CD4-positive, alpha-beta T cell treated with Interleukin-2 at 100 ng/mL for 4 hours (primary cell): ENCODE measurements at places on chromosomes 11 and 22.

- no peak for DNase-seq
These were observed 13.7 kb upstream of the SCGB2A2 start for GRCh38 chr11:62256281-62256680.

GRCh38 chr22:23649071-23649501 is 17.0 kb upstream of the DRICH1 start:
- no peak for DNase-seq

GRCh38 chr22:44583854-44584253 is 85.8 kb upstream of the RTL6 start:
- DNase-seq: no peak

DNA sequence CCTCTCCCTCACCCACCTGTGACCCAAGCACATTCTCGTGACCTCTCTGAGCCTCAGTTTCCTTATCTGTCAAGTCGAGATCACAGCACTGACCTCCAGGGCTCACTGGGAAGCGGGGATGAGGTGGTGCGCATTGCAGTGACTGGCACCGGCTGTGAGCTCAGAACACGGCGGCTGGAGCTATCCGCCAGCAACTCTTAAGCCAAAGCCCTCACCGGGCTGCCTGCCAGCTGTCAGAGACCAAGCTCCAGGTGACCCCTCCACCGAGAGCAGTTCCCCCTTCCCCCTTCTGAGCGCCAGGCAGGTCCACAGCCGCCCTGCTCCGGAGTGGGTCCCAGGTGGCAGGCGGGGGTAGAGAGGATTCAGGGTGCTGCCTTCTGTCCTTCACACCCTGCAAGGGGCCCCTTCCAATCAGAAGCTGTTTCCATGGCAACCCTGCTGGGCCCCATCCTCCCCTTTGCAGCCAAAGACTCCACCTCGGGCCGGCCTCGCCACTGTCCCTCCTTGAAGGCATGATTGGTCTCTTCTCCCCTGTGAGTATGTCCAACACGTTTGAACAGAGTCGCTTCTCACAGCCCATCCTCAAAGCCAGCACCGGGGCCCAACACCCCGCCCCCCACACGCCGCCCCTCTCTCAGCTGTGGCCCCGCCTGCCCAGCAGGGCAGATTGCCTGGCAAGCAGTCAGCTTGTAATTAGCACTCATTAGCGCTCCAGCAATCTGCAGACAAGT is 98.7 kb downstream of the WNT7B start:
- DNase-seq: no peak

DNA sequence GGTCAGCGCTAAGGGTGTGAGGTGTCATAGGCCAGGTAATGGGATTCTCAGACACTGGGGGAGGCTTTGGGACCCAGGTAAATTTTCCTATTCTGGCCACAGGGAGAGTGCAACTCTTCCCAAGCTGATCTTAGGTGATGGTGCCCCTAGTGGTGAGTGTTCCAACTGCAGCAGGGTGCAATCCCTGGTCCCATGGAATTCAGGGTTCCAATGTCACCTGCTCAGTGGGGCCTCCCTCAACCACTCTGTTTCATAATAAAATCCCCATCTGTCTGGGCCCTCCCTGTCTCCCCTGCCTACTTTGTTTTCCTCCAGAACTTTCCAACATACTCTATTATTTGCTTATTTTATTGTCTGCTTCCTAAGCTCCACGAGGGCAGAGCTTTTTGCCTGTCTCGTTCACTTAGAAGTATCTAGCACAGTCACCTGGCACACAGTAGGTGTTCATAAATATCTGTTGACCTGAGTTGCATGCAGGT is 2.9 kb upstream of the SGSM1 start:
- peak; percentile 63 for DNase-seq

- no peak for DNase-seq
These were observed 610.3 kb downstream of the TBC1D22A start for GRCh38 chr22:47372596-47373385.

- no peak for DNase-seq
These were observed 36.8 kb upstream of the MPEG1 start for GRCh38 chr11:59249535-59249934.

GRCh38 chr22:37472418-37473006 is 13.7 kb downstream of the MFNG start:
- peak; percentile 53 for DNase-seq

GRCh38 chr11:130383344-130384211 is 44.8 kb downstream of the ADAMTS8 start:
- DNase-seq: no peak

- DNase-seq: no peak
These were observed 24.6 kb downstream of the COA4 start for GRCh38 chr11:73852049-73852448.

DNA sequence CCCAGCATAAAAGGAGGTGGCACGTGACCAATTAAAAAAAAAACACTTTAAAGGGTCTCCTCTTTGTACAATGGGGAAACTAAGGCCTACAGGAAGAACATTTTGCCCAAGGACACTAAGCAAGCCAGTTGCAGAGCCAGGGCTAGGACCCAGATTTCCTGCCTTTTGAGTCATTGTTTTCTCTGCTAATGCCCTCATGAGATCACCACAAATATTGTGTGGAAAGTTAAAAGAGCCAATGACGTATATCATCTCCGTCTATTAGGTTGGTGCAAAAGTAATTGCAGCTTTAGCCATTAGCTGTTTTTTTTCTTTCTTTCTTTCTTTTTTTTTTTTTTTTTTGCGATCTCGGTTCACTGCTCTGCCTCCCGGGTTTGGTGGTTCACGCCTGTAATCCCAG is 24.1 kb upstream of the LRRC32 start:
- no peak for DNase-seq

GRCh38 chr11:96246718-96247552 is 96.1 kb downstream of the MAML2 start:
- DNase-seq: no peak

DNA sequence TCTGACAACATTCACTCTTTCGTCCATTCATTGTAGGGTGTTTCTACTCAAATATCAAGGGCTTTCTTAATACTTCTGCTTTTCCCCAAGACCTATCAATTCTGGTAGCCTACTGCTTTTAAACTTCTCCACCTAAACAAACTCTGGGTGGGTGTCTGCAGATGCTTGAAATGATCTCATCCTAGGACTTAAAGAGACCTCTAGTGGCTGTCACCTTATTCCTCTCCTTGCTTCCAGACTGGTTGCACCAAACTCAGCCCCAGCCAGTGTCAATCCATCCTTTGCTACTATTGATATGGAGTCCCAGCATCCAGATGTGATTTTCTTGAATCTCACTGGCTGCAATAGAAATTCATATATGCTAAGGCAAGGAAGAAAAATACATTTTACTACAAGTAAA is 274.7 kb downstream of the NXPE2 start:
- DNase-seq: no peak

GRCh38 chr22:48918585-48919186 is 909.0 kb downstream of the BRD1 start:
- DNase-seq: no peak

GRCh38 chr22:29629903-29630516 is 26.6 kb downstream of the NF2 start:
- DNase-seq: no peak

DNA sequence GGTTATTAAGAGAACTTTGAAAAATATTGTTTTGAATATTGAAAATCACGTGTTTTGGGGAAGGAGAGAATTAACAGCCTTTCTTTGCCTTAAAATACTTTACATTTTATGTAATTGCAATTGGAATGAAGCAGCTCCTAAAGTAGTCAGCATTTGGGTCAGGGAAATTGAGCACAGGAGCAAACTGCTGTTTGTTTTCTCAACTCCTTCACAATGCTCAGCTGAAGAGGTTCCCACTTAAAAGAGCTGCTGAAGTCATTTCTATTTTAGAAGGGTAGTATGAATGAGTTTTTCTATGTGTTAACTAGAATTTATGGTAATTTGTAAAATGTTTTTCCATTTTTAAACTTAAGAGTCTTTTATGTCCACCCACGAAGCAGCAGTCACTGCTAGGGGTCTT is 8.1 kb upstream of the UCP2 start:
- no peak for DNase-seq

DNA sequence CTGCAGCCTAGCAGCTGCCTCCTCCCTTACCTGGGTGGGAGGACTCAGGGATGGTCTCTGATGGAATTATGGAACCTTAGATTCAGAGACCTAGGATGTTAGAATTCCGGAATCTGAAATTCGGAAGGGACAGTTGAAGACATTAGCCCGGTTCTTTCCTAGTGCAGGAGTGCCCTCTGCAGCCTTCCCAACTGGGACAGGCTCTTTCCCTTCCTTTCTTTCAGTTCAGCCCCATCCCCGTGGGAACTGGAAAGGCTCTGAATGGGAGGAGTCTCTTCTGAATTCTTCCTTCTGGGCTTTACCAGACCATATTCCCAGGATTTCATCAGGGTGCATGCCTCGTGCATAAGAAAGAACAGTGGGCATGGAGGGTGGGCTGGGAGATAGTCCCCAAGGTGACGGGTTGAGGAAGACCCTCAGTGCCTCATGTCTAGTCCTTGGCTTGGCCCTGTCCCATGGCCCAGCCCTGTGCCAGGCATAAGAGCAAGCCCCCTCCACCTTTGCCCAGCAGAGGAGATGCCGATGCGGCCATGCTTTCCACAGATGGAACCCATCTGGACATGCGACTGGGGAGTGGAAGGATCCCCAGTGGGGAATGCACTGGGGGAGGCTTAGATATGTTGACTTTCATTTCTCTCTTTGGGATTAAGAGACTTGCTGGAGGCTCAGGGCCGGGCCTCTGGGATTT is 14.4 kb downstream of the DNAJB13 start:
- no peak for DNase-seq

DNA sequence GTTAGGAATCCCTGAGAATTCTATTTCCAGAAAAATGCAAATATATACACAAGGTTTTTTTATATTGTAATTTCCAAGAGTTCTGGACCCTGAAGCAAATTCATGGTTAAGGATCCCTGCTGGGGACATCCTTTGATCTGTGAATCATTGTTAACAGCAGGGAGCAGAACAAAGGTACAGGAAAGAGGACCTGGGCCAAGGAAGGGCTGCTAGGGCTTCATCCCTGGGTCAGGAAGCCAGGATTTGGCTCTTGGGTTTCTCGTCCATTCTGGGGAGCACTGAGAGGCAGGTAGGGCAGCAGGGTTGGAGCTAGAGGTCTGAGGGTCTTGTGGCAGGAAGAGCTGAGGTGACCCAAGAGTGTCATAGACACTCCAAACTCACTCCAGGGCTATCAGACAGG is 10.2 kb upstream of the OAF start:
- no peak for DNase-seq

DNA sequence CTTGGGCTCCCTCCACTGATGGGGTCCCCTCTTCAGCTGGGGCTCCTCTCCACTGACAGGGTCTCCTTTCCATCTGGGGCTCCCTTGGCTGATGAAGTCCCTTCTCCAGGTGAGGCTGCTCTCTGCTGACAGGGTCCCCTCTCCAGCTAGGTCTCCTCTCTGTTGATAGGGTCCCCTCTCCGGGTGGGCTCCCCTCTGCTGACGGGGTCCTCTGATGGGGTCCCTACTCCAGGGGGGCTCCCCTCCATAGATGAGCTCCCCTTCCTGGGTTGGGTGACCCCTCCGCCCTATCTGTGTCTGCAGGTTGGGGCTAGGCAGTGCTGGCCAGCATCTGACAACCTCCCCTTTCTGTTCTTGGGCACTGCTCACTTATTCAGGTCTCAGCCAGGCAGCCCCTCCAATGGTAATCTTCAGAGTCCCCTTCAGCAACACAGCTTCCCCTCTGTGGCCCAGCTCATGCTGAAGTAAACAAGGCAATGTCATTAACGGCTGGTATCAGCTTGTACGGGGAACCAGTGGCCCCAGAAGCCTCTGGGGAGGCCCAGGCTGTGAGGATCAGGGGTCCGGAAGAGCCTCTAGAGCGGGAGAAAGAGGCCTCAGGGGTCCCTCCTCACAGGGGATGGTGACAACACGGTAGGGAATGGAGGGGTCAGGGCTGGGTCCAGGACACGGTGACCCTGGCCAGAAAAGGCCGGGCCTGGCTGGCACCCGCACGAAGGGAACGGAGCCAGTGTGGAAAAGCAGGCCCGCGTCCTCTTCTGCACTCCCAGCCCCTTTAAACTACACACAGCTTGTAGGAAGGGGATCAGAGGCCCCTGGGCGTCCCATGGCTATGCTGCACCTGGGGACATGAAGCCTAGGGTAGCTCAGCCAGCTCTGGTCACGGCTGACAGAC is 9.6 kb upstream of the CD81 start:
- no peak for DNase-seq

GRCh38 chr11:121672630-121673487 is 220.1 kb upstream of the SORL1-AS1 start:
- no peak for DNase-seq

- no peak for DNase-seq
These were observed at the start of gene SLC17A6 for GRCh38 chr11:22337596-22338485. Gene SLC17A6 (plus strand): TSS chr11:22338381. CDS start chr11:22338534, 153 bp downstream.

DNA sequence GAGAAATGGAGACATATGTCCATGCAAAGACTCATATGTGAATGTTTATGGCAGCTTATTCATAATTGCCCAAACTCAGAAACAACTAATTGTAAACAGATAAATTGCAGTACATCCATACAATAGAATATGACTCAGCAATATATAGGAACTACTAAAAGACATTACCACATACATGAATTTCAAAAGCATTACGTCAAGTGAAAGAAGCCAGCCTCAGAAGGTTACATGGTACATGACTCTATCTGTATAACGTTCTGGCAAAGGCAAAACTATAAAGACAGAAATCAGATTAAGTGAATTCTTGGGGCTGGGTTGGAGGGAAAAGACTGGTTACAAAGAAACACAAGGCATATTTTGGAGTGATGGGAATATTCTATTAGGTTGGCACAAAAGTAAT is 7.2 kb downstream of the KCTD21 start:
- no peak for DNase-seq

DNA sequence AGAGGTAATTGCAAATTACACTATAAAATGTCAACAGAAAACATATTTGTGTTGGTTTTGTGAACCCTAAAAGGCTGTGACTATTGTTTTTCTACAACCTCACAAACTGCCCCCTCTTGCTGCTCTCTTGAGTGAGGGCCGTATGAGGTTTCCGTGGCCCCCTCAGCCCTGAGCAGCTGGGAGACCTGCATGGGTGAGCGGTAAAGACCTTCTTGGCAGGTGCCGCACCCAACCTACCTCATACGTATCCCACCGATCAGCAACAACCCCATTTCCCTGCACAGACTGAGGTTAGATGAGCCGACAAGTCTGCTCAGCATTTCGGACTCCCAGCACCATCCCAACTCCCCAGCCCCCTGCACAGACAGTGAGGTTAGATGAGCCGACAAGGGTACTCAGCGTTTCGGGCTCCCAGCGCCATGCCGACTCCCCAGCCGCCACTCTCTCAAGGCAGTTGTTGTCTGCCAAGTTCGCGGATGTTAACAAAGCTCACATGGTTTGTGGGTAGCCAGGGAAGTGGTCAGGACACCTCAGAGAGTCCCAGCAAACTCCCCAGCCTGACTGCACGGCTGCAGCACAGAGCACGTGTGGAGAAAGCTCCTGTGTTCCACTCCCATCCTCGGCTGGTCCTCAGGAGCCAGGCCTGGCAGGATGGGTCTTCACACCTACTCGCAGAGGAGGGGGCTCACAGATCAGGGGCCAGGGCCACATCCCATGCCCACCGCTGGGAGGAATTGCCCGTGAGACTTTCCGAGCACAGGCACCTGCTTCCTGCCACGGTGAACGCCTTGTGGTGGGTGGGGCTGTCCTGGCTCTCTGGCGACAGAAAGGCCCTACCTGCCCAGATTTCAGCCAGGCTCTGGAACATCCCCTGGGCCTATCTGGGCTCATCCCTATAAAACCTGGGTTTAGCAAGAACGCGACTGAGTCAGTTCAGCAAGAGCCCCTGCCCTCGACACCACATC is 502.9 kb downstream of the BRD1 start:
- DNase-seq: no peak

- DNase-seq: no peak
These were observed 14.6 kb upstream of the KCNQ1OT1 start for GRCh38 chr11:2714463-2714800.
